ENCODE measurements at places on chromosomes 1 and 21.

GRCh38 chr1:80214888-80215540, 1208.5 kb upstream of the ADGRL4 start:
- no peak overlapping the region for H3K27ac ChIP-seq
- no peak overlapping the region for H3K4me3 ChIP-seq
- no peak for DNase-seq

GRCh38 chr1:231828182-231828920, 201.8 kb downstream of the DISC1 start:
- DNase-seq: no peak
- H3K4me3 ChIP-seq: no peak overlapping the region
- H3K36me3 ChIP-seq: no peaks in the 10 kb centered on the region

DNA sequence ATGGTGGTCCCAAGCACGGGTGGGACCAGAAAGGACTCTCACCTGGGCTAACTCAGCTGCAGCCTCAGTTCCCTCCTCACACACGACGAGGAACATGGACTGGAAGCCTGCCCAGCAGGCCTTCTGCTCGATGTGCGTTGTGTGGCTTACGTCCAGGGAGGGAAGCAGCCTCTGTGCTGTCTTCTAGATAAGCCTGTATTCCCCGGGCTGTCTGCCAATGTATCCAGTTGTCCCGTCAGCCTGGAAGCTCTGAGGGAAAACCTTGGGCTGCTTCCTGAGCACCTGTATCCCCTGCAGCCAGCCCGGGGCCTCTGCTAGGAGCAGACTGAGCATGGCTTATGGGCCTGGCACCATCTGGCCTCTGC, 10.5 kb downstream of the PCSK9 start:
- H3K27me3 ChIP-seq: no peaks in the 10 kb centered on the region
- H3K4me3 ChIP-seq: no peak overlapping the region
- DNase-seq: no peak
- no peak overlapping the region for H3K27ac ChIP-seq
- no peaks in the 10 kb centered on the region for H3K4me1 ChIP-seq
- H3K36me3 ChIP-seq: peaks cover 98% of the 10 kb centered on the region

DNA sequence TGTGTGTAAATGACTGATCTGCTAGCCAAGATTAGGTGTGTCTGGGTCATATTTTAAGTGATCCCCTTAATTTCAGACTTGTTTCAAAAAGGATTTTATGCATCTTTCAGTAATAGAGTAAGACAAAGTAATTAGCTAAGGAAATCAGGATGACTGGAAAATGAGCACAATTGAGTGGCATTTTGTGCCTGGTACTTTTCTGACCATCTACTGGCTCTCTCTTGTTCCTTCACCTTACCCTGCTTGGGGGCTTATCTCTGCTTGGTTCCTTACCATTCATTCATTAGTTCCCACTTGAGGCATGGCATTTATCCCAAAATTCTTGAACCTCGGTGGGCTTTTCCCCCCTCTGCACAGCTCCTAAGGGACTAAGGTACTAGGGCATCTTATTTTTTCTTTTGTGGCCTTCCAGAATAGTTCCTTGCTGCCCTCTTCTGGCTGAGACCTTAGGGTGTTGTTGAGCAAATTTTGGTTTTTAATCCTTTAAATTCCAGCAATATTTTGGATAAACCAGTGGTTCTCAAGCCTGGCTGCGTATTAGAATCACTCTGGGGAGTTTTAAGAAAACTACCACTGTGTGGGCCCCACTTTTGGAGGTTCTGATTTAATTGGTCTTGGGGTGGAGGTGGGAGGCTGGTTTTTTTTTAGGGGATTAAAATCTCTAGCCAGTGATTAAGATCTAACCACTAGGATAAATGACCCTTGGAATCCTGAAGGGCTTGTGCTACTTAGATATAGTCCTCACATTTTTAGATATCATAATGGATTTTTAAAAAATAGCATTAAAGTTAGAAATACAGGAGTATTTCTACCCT, 50.8 kb downstream of the HS2ST1 start:
- no peaks in the 10 kb centered on the region for H3K4me1 ChIP-seq
- no peaks in the 10 kb centered on the region for H3K27me3 ChIP-seq
- no peak overlapping the region for H3K27ac ChIP-seq
- DNase-seq: no peak

DNA sequence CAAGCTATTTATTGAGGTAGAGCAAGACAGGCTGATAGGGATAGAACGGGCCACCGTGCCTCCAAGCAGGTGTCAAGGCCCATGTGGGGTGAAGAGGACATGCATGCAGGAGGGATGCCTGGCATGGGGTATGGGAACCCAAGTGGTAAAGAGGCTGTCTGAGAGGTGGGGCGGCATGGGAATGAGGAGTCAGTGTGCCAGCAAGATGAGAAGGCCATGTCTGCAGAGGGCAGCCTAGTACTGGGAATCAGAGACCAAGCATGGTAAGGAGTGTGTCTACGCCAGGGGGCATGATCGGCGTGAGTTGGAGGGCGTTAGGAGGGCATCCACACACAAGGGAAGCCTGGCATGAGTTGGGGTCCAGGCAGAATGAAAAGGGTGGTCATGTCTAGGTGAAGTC, 303.7 kb upstream of the PLD5 start:
- no peaks in the 10 kb centered on the region for H3K4me1 ChIP-seq
- H3K27me3 ChIP-seq: no peaks in the 10 kb centered on the region
- H3K4me3 ChIP-seq: no peak overlapping the region
- DNase-seq: no peak

All from RWPE2 (cell line).